T follicular helper cell (primary cell): ENCODE measurements at places on chromosomes 3 and 15.

- no peak for DNase-seq
Measured at GRCh38 chr3:177538750-177539730, 341.8 kb upstream of the TBL1XR1 start.

DNA sequence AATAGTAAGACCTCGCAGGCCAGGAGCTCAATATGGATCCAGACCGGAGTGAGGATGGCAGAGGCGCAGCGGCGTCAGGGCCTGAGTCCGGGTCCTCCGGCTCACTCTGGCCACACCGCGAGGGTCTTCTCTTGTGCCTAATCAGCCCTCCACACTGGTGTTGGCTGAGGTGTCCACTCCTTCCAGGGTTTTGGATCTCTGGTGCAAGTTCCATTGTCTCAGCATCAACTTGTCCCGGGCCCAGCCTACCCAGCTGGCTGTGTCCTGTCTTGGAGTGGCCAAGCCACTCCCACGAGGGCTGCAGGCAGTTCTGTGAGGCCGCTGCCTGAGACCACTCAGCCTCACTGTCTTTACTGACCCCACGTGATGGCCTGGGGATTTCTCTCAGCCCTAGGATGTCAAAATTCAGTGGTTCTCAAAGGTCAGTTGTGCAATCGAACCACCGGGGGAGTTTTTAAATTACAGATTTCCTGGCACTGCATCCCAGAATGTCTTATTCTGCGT, 12.6 kb upstream of the GOLGA6L7 start:
- no peak for DNase-seq

DNA sequence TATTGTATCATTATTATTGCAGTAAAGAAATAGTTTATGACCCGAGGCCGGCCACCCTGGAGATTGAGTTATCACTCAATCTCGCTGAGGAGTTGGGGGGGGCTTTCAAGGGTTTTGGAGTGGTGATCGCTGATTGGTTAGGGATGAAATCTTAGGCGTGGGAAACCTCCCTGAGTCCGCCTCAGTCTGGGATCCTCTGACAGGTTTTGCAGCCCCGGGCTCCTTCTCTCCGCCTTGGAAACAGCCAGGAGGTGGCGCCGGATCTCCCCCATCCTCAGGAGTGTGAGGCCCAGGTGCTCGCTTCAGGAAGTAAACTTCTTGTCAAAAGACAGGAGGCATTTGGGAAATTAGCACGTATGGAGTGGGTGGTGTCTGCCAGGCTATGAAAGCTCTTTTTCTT, 41.1 kb upstream of the SEC61A1 start:
- no peak for DNase-seq

GRCh38 chr3:55309336-55309735, 177.8 kb downstream of the WNT5A start:
- no peak for DNase-seq

GRCh38 chr3:187019542-187020072, 89.3 kb downstream of the ST6GAL1 start:
- no peak for DNase-seq
